SW480 (cell line): ENCODE measurements at places on chromosomes 1 and 21.

DNA sequence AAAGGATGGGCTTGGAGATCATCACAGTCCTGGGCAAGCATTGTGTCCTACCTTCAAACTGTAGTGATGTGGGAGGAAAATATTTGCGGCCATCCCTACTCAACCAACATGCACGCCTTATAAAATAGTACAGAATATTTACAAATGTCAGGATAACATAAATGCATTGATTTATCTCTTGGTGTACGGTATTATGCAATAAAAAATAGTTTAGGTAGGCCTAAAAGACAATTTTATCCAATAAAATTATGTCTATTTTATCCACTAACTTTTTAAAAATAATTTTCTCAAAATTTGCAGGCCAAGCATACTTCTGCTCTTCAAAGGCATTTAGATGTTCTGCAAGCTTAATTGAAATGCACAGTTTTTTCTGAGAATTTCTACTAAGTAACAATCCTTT is at the start of gene OR2T1:
OR2T1 (plus strand) TSS at position 301 of the 400 bp plus-strand sequence. CDS start 3,100 bp downstream, outside the sequence.
- no peak for DNase-seq

DNA sequence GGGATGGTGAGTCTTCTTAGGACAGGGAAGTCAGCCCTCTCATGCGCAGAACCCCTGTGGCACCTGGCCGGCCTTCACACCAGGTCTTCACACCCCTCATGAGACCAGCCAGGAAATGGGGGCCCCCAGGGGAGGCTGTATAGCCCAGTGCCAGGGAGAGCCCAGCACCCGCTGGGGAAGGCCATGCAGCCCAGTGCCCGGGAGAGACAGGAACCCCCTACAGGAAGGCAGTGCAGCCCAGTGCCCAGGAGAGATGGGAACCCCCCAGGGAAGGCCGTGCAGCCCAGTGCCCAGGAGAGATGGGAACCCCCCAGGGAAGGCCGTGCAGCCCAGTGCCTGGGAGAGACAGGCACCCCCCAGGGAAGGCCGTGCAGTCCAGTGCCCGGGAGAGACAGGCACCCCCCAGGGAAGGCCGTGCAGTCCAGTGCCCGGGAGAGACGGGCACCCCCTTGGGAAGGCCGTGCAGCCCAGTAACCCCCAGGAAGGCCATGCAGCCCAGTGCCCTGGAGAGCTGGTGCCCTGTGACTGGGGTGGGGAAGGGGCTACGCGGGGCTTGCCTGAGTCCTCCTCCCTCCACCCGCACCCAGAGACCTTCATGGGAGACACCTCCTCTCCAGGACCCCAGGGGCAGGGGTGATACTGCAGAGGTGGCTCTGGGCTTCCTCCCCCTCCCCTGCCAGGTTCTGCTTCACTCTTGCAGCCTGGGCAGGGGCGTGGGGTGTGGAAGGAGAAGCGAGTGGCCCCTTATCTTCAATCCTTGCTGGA is 110.5 kb upstream of the COL6A1 start:
- DNase-seq: no peak

DNA sequence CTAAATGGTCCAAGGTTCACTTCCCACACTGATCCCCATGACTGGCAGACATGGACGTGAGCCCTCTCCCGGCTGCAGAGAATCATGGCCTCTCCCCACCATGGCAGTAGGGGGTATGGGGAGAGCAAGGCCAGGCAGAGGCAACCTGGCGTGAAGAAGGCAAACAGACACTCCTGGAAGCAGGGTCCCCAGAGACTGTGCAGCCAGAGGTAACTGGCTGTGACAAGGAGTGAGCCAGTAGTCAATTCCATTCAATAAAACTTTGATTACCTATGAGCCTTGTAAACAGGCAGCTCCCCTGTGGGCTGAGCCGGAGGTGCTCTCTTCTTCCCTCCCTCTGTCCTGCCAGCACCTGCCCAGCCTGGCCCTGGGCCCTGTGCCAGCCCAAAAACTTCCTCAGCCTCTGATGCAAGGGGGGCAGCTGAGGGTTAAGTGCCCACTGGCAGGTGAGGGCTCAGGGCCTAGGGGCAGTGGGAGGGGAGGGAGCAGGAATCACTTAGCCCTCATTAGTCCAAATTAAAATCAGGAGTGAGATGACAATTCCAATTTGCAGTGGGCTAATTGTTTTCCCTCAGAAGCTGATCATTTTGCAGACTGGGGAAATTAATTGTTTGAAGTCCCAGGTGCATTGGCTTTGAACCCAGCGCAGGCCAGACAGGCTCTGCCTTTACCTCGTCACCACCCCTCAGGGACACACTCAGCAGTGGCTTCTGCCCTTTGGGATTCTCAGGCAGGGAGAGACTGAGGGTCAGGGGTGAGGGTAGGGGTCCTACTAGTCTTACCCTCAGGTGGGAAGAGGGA is 35.6 kb downstream of the LRRN2 start:
- no peak for DNase-seq

DNA sequence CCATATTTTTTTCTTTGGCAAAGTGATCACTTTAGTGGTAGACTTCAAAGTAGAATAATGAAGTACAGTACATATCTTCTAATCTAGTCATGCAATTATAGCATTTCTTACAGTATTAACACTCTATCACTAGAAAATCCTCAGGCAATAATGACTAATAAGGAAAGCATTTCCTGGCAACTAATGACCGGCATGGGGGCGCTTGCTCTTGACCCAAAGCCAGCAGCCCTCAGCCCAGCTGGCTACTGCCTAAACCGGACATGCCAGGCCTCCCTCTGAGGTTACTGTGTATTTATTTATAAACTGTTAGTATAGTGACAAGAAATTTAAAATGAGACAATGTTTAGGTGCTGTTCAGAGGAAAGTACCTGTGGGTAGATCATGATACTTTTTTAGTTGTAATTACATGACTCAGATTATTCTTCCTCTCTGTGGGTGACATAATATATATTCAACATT is 633.8 kb downstream of the PTPRC start:
- peak; percentile 76 for DNase-seq

GRCh38 chr1:91582431-91582921 is 81.8 kb downstream of the CDC7 start:
- DNase-seq: no peak
